ENCODE measurements at places on chromosomes 12 and 14.

DNA sequence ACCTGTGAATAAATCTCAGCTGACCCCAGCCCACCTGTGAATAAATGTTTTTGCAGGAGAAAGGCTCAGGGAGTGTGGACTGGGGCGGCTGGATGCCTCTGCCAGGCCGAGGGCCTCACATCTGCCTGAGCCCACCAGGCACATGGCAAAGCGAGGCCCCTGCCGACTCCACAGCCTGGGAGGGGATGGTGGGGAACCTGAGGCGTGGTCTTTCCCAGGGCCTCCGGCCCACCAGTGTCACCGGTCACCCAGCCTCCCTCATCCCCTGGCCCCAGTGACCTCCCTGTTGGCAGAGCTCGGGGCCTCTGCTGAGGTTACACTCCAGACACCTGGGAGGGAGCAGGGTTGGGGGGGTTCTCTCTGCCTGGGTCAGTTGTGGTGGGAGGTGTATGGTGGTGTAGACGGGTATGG, 8.2 kb downstream of the NOC4L start:
- DNase-seq, result no peak

DNA sequence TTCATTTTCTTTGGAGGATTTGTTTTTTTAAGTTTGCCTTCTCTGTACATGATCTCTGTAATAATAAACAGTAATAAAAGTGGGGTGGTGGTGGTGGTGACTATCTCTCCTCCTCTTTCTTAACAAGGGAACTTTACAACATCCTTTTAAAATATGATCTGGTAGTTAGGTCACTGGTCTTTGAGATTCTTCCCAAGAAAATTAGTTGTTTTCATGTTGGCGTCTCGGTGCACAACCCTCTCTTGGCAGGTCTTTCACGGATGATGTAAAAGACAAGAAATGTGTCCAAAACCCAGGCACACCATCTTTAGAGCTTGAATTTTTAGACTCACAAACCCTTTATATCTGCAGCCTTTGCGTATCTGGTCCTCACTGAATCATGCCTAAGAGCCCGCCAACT, 488.5 kb upstream of the TBX3 start:
- no peak for DNase-seq

- peak; percentile 76 for DNase-seq
These were observed 3.4 kb upstream of the ARHGAP5 start for GRCh38 chr14:32073537-32074189.

DNA sequence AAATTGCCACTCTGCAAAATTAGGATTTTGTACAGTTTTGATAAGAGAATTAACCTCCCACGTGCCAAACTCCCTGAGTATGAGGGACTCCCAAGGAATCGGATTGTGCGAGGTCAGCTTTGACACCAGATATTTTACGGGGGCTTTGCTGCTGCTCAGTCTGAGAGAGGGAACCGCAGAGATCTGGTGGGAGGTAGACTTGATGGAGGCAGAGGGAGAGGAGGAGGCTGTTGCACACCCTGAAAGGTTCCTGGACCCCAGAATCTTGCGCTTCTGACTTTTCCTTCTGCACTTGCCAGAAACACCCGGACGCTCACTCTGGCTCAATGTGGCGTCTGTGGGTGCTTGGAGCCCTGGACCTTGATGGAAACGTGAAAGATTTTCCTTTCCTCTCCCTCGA, 83.9 kb downstream of the PAPOLA start:
- DNase-seq, result no peak

DNA sequence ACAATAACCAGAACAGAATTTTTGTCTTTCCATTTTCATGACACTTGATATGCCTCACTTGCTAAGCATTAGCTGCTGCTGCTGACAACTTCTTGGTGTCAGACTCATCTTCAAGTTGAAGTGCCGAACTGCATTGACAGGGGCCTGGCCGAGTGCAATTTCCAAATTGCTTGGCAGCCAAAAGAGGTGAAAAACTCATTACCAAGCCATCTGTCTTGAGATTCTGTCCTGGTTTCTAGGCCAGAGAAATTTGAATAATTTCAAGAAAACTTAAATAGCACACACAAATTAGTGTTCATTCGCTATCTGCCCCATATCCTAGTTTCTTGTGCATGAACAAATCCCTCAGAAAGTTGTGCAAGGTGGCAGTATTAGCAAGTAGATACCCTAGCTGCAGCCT, 165.3 kb upstream of the RASSF8 start:
- DNase-seq, result no peak

DNA sequence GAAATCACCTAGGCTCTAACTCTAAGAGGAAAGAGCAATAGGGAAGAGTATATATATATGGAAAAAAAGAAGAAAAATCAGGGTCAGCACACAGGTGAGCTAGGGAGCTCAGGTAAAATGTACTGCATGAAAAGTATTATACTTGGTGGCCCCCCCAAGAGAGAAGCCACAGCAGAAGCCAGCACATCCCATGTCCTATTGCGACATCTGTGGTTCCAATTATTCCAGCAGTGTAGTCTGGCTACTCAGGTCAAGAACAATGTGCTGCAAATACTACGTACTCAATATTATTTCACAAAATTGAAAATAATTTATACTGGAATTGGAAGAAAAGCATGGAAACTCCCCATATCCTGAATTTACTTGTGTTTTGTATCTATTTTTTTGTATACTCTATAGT, 85.5 kb downstream of the CEP83 start:
- no peak for DNase-seq

- no peak for DNase-seq
These were observed 135.3 kb downstream of the FGD4 start for GRCh38 chr12:32534698-32535097.

DNA sequence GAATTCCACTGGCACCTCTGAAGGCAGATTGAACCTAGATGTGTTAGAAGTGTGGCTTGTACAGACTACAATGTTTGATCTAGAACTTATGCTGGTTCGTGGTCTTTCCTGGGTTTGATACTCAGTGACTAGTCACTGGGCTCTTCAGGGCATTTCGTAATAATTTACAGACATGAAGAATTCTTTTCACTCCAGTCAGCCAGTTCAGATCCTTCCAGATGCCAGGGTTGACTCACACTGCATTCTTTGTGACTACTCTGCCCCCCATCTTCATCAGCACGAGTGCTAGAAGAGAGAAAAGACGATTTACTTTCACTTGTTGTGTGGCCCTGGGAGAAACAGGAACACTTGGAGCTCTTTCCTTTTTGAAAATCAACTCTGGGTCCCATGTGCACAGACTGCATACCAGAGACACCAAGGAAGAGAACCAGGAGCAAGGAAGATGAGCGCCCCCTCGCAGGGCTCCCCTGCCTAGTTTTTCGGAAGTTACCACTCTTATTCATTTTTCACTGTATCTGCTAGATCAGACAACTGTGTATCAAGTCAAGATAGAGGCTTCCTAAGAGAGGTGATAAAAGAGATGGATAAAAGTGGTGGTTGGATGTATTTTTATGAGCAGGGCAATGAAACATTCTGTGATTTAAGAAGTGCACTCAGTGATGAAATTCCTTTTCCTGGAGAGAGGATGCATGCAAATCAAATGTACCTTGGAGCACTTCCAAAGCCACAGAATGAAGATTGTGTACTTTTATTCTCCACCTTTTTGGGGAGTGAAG, 33.5 kb upstream of the EVL start:
- DNase-seq, result no peak

- DNase-seq, result no peak
These were observed 15.1 kb downstream of the NCKAP5L start for GRCh38 chr12:49813131-49813530.

DNA sequence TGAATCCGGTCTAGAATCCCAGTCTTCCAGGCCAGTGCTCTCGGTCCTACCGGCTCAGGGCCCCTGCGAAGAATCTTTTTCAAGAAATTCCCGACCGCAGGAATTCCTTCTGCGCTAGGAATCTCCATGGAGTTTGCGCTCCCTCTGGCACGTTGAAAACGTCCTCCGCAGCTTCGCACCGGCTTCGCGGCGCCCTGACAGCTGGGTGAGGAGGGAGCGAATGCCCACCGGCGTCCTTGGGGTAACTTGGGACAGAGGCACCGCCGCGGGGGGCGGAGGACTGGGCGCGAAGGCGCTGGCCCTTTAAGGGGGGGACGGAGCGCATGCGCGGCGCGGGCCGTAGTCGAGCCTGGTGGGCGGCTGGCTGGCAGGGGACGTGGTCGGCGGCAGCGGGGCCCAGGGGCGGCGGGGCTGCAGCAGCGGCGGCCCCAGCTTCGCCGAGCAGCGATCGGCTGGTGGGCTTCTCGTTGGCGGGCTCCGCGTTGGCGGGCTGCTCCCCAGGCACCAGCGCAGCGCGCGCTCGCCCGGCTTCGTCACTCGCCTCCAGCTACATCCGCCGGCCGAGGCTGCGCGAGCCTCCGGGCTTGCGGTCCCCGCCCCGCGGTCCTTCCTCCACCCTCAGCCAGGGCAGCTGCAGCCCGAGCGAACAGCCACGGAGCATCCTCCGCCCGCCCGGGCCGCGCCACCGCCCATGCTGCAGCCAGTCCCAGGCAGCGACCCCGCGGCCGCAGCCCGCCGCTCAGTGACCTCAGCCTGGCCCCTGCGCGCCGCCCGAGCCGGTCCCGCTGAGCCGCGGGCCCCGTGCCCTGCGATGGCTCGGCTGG, at the start of gene VASH1:
Gene VASH1, plus strand, starts transcription at position 333 of the 824 bp plus-strand sequence. CDS start 1,354 bp downstream, outside the sequence.
- peak; percentile 54 for DNase-seq

DNA sequence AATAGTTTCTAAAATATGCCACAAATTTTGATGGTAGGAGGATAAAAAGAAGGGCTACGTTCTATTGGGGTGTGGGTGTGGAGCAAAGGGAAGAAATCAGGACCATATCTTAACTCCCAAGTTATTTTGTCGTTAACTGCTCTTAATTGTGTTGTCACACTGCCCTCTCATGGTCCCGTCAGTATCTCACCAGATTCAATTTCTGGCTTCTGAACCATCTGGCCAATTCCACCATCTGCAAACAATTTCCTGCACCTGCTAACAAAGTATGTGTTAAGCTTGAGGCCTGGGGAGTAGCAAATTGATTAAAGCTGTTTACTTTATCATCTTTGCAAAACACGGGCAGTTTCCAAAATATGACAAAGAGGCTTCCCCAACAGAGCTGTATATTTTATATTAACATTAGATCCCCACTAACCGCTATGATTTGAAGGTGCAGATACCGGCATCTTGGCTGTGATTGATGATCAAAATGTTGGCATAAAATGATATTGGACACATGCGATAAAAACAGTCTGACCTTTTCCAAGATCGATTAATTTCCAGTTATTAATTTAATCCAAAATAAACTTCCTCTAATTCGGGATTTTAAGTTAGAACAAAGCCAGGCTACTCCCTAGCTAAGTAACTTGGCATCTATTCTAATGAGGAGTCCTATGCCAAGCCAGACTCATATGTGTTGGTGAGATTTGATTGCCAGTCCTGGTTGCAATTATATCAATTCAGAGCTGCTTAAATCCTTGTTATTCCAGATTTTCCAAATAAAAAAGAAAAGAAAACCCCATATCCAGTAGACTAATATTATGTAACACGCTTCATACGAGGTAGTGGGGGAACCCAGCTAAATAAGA, 6.9 kb upstream of the DNM1L start:
- DNase-seq, result no peak

DNA sequence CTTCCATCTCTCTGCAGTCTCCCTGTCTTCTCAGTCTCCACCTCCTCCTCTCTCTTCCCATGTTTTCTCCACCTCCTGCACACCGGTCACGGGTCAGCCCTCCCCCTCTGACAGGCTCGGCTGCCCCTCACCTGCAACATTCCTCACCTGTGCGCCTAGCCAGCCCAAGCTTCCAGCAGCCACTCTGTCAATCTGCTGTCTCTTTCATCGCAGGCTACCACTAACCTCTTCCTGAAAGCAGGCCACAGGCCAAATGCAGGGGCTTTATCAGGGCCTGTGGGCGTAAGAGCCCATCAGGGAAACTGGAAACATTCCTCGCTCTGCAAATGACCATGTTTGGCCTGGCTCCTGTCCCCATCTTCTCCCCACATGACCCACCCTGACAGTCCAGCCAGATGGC, 34.5 kb downstream of the CMKLR1 start:
- DNase-seq, result no peak

- DNase-seq, result no peak
These were observed 287.5 kb downstream of the DUSP6 start for GRCh38 chr12:89064780-89065179.

DNA sequence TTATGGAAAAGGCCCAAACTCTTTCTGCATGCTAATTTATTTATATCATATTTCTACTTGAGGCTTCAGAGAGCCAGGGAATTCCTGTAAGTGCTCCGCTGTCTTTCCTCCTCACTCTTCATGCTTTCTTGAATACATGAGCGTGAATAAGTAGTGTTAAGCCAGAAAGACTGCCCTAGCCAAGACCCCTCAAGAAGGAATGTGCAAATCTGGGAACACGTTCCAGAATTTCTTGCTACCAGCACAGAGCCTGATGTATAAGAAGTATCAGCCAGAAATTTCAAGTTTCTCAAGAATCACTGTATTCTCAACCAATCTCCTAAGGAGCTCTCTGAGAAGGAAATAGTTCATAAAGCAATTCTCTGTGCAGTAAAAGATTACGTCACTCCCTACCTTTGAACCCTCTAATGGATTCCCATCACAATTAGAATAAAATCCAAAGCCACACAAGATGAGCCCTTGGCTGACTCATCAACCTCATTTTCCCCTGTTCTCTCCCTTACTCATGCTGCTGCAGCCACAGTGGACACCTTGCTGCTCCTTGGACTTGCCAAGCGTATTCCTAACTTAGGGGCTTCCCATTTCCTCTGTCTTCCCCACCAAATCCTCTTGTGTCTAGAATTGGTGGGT, 6.9 kb upstream of the TSPAN8 start:
- DNase-seq, result no peak

DNA sequence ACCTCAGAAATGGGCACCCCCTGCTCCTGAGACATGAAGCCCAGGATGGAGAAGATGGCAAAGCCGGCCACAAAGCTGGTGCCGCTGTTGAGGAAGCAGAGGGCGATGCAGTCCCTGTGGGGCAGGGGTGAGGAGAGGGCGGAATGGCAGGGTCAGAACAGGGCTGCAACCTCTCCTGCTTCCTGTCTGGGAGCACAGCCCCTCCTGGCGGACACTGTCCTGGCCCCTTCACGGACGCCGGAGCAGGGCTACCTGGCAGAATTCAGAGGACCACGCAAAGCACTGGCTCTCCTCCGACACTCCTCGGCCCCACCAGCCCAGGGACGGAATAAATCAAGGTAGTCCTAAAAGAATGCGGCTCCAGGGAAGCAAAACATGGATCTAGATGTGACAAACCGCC, 12.4 kb upstream of the SLC6A12 start:
- no peak for DNase-seq

- peak; percentile 42 for DNase-seq
These were observed 595 bp upstream of the METAP2 start for GRCh38 chr12:95473231-95473883.

DNA sequence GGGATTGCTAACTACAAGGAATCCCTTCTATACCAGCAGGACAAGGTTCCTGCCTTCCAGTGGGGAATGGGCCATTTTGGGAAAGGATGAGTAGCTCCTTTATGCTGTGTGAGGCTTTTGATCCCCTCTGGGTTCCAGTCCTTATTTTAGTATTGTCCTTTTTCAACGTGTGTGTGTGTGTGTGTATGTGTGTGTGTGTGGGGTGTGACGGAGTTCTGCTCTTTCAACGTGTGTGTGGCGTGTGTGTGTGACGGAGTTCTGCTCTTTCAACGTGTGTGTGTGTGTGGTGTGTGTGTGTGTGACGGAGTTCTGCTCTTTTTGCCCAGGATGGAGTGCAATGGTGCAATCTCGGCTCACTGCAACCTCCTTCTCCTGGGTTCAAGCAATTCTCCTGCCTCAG, 27.4 kb downstream of the RAB35 start:
- DNase-seq, result no peak

Measured in CD4-positive, alpha-beta memory T cell (primary cell).